HEK293T (cell line): ENCODE measurements at places on chromosomes 13 and 19.

DNA sequence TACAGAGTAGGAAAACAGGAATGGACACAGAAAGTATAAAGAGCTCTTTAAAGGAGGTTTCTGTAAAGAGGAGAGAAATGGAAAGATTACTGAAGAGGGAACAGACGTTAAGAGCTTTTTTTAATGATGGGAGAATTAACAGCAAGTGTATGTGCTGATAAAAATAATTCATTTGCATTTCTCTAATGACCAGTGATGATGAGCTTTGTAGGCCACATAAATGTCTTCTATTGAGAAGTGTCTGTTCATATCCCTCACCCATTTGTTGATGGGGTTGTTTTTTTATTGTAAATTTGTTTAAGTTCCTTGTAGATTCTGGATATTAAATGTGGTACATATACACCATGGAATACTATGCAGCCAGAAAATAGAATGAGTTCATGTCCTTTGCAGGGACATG, 40.0 kb downstream of the MYO16 start:
- DNase-seq: no peak

DNA sequence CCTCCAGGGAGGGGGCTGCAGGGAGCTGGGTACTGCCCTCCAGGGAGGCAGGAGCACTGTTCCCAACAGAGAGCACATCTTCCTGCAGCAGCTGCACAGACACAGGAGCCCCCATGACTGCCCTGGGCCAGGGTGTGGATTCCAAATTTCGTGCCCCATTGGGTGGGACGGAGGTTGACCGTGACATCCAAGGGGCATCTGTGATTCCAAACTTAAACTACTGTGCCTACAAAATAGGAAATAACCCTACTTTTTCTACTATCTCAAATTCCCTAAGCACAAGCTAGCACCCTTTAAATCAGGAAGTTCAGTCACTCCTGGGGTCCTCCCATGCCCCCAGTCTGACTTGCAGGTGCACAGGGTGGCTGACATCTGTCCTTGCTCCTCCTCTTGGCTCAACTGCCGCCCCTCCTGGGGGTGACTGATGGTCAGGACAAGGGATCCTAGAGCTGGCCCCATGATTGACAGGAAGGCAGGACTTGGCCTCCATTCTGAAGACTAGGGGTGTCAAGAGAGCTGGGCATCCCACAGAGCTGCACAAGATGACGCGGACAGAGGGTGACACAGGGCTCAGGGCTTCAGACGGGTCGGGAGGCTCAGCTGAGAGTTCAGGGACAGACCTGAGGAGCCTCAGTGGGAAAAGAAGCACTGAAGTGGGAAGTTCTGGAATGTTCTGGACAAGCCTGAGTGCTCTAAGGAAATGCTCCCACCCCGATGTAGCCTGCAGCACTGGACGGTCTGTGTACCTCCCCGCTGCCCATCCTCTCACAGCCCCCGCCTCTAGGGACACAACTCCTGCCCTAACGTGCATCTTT, 7.8 kb upstream of the CEACAM5 start:
- no peak for DNase-seq

DNA sequence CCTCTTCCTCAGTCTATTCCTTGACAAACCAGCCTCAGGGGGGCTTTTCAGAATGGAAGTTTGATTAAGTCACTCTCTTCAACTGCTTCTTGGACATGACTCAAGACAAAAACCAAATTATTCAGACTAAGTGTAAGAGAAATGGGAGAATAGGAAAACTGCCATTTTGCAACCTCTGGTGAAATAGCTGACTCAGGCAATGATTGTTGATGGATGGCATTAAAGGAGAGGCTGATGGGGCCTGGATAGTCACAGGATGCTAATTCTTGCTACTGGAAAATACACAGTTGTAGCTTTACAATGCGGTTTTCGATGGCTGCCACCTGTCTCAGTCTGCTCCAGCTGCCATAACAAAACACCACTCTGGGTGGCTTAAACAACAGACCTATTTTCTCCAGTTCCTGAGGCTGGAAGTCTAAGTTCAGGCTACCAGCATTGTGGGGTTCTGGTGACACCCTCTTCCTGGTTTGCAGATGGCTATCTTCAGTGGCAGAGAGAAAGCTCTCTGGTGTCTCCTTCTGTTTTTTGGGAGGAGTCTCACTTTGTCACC, 6.1 kb downstream of the NOSIP start:
- no peak for DNase-seq

DNA sequence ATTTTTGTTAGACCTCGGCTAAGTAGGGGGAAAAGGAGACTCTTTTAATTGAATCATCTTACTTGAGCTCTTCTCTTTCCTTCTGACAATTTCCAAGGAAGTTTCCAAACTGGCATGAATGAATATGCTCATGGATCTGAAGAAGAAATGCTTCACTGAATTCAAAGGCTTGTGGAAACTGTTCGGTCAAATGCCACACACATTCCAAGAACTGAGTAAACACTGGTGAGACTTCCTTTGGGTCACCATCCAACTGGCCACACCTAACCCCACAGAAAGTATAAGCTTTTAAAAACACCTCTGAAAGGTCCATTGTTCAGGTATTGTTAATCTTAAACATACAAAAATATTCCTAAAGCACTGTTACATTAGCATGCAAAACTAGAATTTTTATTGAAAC, 33.6 kb downstream of the MTMR6 start:
- no peak for DNase-seq

DNA sequence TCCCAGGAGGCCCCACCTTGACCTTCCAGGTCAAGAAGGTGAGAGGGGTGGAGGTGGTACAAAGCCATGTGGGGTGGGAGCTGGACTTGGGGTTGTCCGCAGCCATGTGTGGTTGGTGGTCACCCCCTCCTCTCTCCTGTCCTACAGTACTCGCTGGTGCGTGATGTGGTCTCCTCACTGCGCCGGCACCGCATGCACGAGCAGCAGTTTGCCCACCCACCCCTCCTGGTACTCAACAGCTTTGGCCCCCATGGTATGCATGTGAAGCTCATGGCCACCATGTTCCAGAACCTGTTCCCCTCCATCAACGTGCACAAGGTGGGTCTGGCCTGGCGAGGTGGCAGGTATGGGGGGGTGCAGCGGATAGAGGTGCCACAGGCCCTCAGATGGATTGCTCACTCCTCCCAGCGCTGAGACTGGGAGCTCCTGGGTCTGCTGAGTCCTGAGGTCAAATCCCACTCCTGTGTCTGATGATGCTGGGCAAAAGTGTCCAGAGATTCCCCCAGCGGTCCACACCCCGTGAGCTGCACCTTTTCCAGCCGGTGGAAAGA, 1.7 kb downstream of the PPAN start:
- DNase-seq: no peak
